ENCODE measurements at places on chromosomes 7 and 10. TPM values are rescaled to one million over a fixed set of nuclear protein-coding genes. Genes with fewer than 3 reads are reported as not detected.

DNA sequence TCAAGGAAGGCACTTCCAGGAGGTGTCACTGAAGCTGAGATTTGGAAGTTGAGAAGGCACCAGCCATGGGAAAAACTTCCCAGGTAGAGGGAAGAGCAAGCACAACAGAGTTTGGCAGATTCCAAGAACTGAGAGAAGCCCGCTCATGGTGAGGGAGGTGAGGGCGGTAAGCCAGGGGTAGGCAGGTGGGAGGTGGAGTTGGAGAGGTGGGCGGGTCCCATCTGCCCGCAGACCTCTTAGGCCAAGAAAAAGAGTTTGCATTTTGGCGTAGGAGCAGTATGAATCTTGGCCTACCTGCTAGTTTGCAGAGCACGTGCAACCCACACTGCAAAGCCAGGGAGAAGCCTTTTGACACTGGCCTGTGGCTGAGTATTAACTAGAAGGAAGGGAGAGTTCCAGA, 18.8 kb downstream of the FRMPD2 start:
- DNase-seq, result peak; percentile 30

- no peak for DNase-seq
These were observed 65.9 kb upstream of the MEOX2 start for GRCh38 chr7:15752377-15752776.

- DNase-seq, result no peak
These were observed 58.0 kb downstream of the ADK start for GRCh38 chr10:74208997-74209396.

GRCh38 chr10:34049469-34049868, 715.0 kb upstream of the NRP1 start:
- DNase-seq, result no peak

GRCh38 chr7:43108255-43109011, 4.0 kb upstream of the HECW1 start:
- DNase-seq, result no peak

- DNase-seq, result no peak
These were observed 78.1 kb downstream of the USP6NL start for GRCh38 chr10:11533328-11533781.

DNA sequence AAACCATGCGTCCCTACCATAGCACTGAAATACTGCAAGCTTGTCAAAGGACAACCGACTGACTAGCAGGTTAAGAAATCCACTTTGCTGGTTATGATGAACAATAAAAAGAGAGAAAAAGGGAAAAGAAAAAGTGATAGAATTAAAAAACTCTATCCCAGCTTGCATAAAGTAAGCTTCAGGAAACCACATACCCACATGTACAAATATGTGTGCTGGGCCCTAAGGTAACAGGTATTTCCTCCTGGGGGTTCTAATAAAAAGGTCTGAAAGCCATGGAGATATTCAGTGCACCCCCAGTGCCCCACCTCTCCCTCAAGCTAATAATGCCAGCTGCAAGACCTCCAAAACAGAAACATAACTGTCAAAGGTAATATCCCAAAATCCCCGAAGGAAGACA, 248.6 kb upstream of the KLF14 start:
- no peak for DNase-seq

DNA sequence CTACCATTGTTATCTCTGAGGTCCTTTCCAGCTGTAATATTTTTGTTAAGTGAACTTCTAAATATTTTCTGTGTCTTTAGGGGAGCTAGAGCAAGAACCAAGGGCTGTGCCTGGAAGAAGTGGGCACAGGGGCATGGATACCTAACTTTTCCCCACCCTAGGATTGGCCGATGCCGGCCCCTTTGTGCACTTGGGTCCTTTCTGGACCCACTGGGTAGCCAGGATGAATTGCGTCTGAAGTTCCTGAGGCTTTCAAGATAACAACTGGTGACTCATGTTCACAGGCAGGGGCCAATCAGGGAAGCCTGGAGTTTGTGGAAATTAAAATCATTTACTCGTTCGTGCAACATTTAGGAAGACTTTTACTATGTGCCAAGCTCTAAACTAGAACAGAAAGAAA, 758 bp downstream of the DPCD start:
- no peak for DNase-seq

DNA sequence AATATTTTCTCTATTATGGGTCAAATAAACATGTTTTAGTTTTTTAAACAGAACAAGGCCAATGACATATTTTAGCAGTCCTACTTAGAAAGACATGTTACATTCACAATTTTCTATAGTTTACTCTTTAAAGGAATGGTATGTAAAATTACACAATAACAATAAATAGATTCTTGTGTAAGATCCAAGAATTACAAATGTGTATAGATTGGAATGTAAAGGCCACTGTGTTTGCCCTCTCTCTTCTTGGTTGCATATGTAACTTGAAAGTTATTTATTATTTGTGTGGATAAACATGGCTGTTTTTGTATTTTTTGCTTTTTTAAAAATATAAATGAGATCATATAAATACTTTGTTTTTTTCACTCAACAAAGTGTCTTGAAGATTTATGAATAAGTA, 979.3 kb upstream of the CELF2 start:
- no peak for DNase-seq

- DNase-seq, result no peak
These were observed 159.4 kb upstream of the BMPER start for GRCh38 chr7:33745934-33746333.

DNA sequence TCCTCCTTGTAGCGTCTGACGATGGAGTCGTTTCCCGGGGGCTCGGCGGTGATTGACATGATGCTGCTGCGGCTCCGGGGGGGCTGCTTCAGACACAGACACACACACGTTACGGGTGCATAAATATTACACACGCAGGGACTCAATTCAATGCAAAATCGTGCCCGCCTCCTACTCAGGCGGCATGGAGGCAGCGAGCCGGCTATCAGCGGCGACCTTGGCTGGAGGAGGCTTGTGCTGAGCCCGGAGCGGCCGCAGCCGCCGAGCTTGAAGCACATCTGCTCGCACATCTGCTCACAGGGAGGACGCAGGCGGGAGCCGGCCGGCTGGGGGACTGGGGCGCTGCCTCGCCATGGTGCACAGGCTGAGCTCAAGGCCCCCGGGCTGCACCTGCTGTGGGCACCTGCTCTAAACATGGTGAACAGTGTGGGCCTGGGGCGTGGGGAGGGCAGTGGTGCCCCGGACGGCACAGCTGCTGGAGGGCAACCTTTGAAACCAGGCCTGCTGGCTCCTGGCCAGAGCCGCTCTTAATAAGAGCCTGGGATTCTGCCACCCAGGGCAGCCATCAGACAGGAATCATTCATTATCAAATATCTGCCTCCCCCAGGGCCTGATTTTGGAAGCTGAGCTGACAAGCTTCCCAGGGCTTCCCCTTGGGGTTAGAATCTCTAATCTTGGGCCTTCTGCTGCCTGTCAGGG, 84.7 kb upstream of the GNA12 start:
- peak; percentile 62 for DNase-seq

- no peak for DNase-seq
These were observed 4.0 kb upstream of the CLEC5A start for GRCh38 chr7:141950806-141951205.

The BTAF1 gene
- 10.7 TPM for polyA plus RNA-seq

The MET gene
- 10.5 TPM for polyA plus RNA-seq

The DGKB gene
- not detected for polyA plus RNA-seq

The PIP gene
- polyA plus RNA-seq, result not detected

Measured in sigmoid colon (tissue), 7 donors.